ENCODE measurements at places on chromosomes 6 and 20. TPM values are rescaled to one million over a fixed set of nuclear protein-coding genes. Genes with fewer than 3 reads are reported as not detected.
A peak's percentile ranks its signal among the peaks of the same experiment; 100 is the strongest.

HLA-DOA gene
- 0.38 TPM for total RNA-seq

OLIG3 gene
- not detected for total RNA-seq

SASH1 gene
- 0.44 TPM for total RNA-seq

- H3K36me3 ChIP-seq, result no peaks in the 10 kb centered on the region
- no peaks in the 10 kb centered on the region for H3K4me1 ChIP-seq
Observed at GRCh38 chr6:81894788-81895271, 142.3 kb upstream of the TENT5A start.

GRCh38 chr6:1970151-1970561 is 275.2 kb downstream of the GMDS start:
- no peak overlapping the region for H3K4me3 ChIP-seq
- no peaks in the 10 kb centered on the region for H3K27me3 ChIP-seq
- H3K27ac ChIP-seq, result no peak overlapping the region
- H3K4me1 ChIP-seq, result no peaks in the 10 kb centered on the region
- no peak for DNase-seq

- H3K27ac ChIP-seq, result no peak overlapping the region
- DNase-seq, result no peak
- H3K27me3 ChIP-seq, result no peaks in the 10 kb centered on the region
- no peak overlapping the region for H3K4me3 ChIP-seq
Observed at GRCh38 chr6:92710048-92710447, 709.3 kb downstream of the EPHA7 start.

GRCh38 chr6:4030669-4031068 is 48.3 kb downstream of the FAM217A start:
- DNase-seq, result peak; percentile 52
- no peaks in the 10 kb centered on the region for H3K27me3 ChIP-seq
- H3K4me3 ChIP-seq, result peak overlapping the region; percentile 36

GRCh38 chr6:169424821-169425240 is 171.2 kb upstream of the THBS2 start:
- H3K36me3 ChIP-seq, result no peaks in the 10 kb centered on the region
- H3K27ac ChIP-seq, result no peak overlapping the region
- no peaks in the 10 kb centered on the region for H3K27me3 ChIP-seq
- H3K4me1 ChIP-seq, result no peaks in the 10 kb centered on the region
- DNase-seq, result no peak

DNA sequence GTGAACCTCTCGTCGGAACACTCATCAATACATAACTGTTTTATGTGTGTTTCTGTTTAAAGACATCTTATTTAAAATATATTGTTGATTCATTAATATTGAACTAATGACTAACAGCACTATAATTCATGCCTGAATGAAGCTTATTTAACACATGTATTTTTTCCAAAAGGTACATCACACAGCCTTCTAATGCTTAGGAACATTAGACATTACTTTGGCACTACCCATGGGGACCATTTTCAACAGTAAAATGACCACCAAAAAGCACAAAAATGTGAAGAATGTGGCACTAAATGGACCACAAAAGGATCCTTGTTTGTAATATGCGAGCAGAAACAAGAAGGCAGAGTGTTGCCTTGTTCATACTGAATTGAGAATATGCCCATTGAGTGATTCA is 109.2 kb downstream of the CEP57L1 start:
- H3K27me3 ChIP-seq, result peaks cover 11% of the 10 kb centered on the region
- no peak overlapping the region for H3K4me3 ChIP-seq
- peaks cover 3% of the 10 kb centered on the region for H3K4me1 ChIP-seq
- DNase-seq, result no peak
- H3K27ac ChIP-seq, result no peak overlapping the region

- no peaks in the 10 kb centered on the region for H3K27me3 ChIP-seq
- H3K4me1 ChIP-seq, result peaks cover 76% of the 10 kb centered on the region
- H3K27ac ChIP-seq, result peak overlapping the region; percentile 50
- peaks cover 58% of the 10 kb centered on the region for H3K36me3 ChIP-seq
- no peak for DNase-seq
- no peak overlapping the region for H3K4me3 ChIP-seq
Observed at GRCh38 chr6:111852725-111853124, 20.5 kb downstream of the FYN start.

DNA sequence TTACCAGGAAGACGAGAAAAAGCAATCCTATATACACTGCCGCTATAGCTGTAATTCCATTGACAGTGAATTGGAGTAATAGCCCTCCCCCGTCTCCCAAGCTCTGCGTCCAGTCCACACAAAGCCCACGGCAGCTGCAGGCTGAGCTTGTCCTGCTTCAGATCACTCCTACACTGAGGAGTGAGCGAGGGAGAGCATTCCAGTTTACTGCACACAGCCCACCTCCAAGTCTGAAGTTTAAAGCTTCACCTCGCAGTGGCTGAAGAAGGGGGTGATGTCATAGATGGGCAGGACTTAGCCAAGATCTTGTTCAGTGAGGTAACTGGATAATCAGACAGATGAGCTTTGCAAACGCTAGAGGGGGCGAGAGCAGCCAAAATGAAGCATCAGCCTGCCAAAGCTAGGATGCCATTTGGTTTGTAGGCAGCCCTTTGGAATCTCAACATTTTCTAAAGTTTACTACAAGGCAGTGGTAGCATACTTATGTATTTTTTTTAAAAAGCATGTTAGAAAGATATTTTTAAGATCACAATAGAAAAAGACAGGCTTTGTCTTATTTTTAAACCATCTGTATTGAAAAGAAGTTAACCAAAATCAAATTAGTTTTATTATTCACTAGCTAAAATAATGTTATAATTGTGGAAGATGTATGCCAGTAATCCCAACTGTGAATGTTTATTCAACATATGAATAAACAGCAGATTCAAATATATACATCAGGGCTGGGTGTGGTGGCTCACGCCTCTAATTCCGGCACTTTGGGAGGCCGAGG is at the start of gene FLRT3:
TSS of gene FLRT3 (minus strand) at position 213 of the 772 bp plus-strand sequence. CDS start 10,106 bp downstream, outside the sequence.
- peak; percentile 54 for DNase-seq
- H3K36me3 ChIP-seq, result no peaks in the 10 kb centered on the region
- H3K27ac ChIP-seq, result no peak within 1 kb of the TSS
- H3K4me3 ChIP-seq, result no peak within 1 kb of the TSS
- no peaks in the 10 kb centered on the region for H3K4me1 ChIP-seq
- no peaks in the 10 kb centered on the region for H3K27me3 ChIP-seq

DNA sequence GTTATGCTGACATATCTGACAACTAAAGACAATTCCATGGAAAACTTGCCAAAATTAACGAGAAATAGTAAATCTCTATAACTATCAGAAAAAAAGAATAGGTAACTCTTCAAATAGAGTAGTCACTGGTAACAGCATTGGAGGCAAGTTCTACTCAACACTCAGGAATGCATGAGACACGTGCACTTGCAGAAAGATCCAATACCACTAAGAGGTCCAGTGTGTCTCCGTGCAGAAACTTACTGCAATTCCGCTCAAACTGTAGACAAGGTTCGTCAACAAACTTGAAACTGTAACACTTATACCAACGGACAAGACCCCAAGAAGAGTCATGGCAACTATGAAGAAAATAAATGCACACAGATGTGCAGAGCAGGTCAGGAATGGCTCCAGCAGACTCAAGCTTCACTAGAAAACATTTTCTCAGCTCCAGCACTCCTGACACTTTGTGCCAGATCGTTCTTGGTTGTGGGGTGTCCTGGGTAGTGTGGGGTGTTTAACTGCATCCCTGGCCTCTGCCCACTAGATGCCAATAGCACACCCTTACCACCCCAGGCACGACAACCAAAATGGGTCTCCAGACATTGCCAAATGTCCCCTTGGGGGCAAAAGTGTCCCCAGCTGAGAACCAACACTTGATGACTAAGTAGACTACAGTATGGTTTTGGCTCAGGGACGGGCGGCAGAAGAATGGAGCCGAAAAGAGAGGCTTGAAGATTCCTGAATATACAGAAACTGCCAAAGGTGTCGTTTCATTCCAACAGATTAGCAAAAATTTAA is 134.8 kb downstream of the DTNBP1 start:
- H3K36me3 ChIP-seq, result peaks cover 37% of the 10 kb centered on the region
- no peak overlapping the region for H3K4me3 ChIP-seq
- no peaks in the 10 kb centered on the region for H3K27me3 ChIP-seq
- no peak overlapping the region for H3K27ac ChIP-seq
- no peak for DNase-seq
- H3K4me1 ChIP-seq, result peaks cover 13% of the 10 kb centered on the region

GRCh38 chr6:156406688-156407087 is 370.5 kb upstream of the ARID1B start:
- no peak overlapping the region for H3K4me3 ChIP-seq
- H3K4me1 ChIP-seq, result no peaks in the 10 kb centered on the region
- H3K27me3 ChIP-seq, result no peaks in the 10 kb centered on the region
- H3K36me3 ChIP-seq, result no peaks in the 10 kb centered on the region
- H3K27ac ChIP-seq, result no peak overlapping the region
